RPMI8226 (cell line): ENCODE measurements at places on chromosomes 1 and 21.

GRCh38 chr1:166488327-166488726 is 321.5 kb upstream of the FAM78B start:
- peak; percentile 55 for DNase-seq

GRCh38 chr1:239644604-239645003 is 258.2 kb downstream of the CHRM3 start:
- no peak for DNase-seq

GRCh38 chr1:224615861-224616755 is at the start of gene CNIH3:
TSS of gene CNIH3 (plus strand) at chr1:224616317. CDS start at chr1:224617175, 858 bp downstream.
- peak; percentile 19 for DNase-seq

- no peak for DNase-seq
Observed at GRCh38 chr1:93649231-93649630, 32.4 kb downstream of the BCAR3 start.

DNA sequence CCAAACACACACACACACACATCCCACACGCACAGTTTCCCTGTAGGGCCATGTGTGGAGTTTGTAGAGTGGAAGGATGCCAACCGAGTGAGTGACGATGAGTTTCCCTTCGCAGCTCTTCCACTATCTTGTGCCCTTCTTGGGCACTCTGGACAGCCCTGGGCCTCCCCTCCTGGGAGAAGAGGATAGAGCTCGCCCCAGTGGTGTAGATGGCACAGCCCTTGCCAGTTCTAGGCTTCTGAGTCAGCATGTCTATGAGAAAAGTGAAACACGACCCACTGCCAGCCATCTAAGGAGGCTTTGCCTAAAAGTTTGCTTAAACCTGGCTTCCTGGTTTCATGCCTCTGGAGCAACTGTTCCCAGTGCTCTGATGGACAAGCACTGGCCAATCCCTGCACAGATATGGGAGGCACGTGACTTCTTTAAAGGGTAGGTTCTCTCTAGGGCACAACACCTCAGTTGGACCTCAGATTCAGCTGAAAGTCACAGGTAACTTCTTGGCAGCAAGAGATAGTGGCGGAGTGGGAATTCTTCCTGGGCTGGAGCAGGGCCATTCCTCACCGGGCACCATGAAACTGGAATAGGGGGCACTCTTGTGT is 195.9 kb upstream of the GALNT2 start:
- peak; percentile 48 for DNase-seq

DNA sequence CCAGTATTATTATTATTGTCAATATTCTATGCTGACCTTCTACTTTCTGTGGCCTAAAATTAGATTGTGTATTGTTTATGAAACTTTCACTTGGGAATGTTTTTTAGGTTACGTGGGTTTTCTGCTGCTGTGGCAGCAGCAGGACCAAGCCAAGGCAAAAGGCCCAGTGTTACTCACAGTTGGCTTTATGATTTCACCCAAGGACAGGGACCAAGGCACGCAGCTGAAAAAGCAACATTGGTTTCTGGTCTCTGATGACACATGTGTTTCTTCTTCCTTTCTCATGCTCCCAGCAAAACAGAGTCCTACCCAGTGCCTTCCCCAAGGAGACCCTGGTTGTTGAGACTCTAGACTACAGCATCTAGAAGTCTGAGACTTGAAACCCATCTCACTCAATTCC is 413.7 kb downstream of the SETD4 start:
- DNase-seq = no peak

- DNase-seq = no peak
Observed at GRCh38 chr1:31800674-31800967, 15.2 kb downstream of the SPOCD1 start.

GRCh38 chr21:44792702-44793591 is 8.7 kb downstream of the UBE2G2 start:
- DNase-seq = peak; percentile 75

DNA sequence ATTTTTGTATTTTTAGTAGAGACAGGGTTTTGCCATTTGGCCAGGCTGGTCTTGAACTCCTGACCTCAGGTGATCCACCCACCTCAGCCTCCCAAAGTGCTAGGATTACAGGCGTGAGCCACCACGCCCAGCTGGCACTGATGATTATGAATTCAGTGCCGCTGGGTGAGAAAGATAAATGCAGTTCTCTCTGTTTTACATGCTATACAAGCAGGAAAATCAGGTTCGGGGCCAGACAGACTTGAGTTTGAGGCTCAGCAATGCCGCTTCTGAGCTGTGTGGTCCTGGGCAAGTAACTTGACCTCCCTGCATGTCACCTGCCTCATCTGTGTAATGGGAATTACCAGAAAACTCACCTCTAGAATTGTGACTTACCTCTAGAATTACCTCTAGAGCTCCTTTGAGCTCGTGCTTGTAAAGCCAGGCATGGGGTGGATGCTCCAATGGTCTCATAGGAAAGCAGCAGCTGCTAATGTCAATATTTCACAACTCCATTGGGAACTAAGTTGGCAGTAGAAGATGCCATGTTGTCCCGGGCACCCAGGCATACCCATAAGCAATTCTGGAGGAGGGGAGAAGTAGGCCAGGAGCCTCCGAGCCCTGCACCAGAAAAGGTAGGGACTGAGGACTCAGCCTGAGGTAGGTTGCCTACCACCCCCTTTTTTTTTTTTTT is 119.8 kb upstream of the SLC25A33 start:
- no peak for DNase-seq

DNA sequence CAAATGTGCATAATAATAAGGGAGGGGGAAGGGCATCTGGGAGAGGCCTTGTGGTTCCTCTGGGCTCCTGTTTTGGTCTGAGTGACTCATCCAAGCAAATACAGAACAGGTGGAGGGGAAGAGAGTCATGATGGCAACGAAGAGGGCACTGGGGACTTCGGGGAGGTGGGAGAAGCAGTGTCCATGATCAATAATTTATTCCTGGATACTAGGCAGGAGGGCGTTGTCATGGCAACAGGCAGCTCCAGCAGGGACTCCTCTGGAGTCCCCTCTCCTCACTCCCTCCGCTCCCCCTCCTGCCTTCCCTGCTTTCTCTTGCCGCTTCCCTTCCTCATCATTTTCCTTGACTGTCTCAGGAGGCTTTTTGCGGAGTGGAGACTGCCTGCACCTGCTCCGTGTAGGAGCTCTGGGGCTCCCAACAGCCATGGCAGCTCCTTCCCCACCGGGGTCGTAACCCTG is 12.3 kb upstream of the NFASC start:
- no peak for DNase-seq
